ENCODE measurements at places on chromosomes 12 and 14.

DNA sequence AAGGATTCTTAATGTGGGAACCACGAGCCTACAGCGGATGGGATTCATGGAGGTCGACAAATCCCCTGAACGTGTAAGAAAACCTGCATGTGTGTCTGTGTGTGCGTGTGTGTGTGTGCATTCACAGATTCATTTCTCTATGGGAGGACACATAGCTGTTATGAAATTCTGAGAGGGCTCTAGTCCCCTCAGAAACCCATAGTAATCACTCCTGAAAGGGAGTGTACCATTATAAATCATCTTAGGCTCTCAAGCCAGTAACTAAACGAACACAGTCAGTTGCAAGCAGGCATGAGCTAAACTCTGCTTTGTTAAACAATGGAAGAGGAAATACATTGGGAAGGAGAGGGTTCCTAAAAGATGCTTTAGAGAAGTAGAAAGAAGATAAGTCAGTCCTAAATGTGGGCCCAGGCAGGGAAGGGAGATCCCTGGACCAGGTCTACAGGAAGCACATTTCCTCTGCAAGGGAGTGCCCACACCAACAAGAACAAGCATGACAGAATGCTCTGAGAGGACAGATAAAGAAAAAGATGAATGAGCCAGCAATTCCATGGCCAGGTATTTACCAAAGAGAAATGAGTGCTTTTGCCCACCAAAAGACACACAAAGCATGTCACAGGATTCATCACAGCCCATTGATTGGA, 91.3 kb downstream of the ITPR2 start:
- no peak for DNase-seq

DNA sequence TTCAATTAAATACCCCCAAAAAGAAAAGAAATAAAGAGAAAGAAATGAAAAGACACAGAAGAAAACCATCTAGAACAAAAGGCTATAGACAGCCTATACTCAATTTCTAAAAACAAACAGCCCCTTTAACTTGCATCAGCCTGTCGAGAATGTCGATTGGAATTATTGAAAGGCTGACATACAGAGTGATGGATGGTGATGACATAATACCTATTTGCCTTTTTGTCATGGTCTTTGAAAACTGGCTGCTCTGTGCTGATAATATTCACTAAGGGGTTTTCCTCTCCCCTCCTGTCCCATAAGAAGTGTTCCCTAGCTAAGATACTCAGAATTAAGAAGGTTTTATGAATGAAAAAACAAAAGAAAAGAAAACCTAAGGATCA, 393.7 kb downstream of the SOX5 start:
- DNase-seq = no peak

DNA sequence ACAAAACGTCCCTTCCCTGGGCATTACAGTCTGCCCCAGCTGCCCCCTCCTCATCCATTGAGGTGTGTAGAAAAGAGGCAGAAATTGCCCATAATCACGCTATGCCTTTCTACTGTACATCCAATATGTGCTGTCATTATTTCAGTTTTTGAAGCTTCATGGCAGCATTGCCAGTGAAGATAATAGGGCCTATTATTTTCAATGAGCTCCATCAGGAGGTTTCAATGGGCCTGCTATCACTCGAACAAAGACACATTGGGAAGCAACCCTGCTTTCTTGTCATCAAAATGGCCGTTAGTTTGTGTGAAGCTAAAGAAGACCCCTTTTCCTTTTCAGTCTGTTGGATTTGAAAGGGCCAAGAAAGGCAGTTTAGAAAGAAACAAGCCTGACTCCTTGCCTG, 653.8 kb downstream of the NOVA1 start:
- no peak for DNase-seq

DNA sequence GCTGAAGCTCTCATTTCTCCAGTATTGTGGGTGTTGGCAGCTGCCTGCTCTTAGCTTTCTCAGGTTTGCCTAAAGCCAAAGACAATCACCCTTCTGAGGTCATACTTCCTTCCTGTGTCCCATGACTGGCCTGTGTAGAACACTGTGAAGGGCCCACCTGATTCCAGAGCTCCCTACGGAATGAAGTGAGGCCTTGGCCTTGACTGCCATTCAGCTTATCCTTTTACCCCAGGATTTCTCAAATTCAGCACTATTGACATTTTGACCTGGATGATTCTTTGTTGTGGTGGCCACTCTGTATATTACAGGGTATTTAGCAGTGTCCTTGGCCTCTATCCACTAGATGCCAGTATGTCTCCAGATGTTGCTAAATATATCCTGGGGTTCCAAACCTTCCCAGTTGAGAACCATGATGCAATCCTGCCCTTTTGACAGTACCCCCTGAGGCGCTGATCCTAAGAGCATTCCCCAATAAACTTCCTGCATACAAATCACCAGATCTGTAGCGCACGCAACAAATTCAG, 112.3 kb upstream of the KRR1 start:
- DNase-seq = no peak

DNA sequence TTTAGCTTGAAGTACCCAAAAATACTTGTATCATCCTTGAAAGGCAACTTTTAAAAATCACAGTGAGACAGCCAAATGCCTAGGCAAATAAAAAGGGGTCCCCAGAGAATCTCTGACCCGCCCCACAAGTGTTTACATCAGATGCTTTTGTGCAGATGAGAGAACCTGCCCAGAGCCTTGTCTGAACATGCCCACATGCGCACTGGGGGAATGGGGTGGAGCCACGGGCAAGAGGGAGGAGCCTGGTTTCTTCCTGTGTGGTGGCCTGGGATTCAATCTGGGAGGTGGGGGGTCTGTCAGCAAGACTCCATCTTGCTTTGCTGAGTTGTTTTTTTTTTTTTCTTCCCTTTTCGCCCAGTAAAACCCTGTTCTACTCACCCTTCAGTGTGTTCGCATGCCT, 381.7 kb upstream of the CCDC196 start:
- no peak for DNase-seq

Data from stimulated activated CD8-positive, alpha-beta memory T cell treated with anti-CD3 and anti-CD28 coated beads, Interleukin-7, amount 100 ng/mL, for 4 hours (primary cell).